ENCODE measurements at places on chromosomes 12 and 14. TPM values are rescaled to one million over a fixed set of nuclear protein-coding genes. Genes with fewer than 3 reads are reported as not detected.
A peak's percentile ranks its signal among the peaks of the same experiment; 100 is the strongest.

DNA sequence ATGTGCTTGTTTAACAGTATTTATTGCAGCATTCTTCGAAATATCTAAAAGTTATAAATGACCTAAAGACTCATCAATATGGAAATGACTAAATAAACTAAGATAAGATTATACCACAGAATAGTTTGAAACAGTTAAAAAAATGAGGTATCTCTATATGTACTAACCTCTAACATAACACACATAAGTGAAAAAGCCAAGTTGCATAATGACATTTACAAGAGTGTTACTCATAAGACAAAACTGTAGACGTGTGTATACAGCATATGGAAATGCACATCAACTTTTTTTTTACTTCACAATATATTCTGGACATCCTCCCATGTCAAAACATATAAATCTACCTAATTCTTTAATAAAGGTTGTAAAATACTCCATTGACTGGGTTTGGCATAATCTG, 22.8 kb downstream of the CPM start:
- DNase-seq = no peak

DNA sequence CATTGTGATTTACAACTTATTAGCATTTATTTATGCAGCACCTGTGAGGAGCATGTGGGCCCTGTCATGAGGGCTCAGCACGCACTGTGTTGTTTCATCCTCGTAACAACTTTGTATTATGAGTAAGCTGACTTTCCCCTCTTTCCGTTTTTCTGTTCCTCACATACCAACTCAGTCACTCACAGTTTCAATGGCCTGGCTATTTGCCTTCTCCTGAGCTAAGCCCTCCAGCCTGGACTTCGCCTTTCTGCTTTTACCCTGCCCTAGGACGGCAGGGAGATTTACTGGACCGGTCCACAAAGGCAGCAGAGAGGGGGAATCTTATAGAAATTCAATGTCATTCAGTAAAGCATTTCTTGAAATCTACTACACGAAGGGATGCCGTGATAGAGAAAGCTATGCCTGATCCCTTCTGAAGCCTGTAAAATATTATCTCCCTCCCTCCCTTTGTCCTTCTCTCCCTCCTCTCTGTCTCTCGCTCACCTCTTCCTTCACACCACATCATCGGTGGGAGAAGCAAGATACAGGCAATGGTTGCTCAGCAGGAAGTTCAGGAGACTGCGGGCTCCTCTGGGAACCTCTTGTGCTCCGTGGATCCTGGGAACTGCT, 219.2 kb upstream of the TBX3 start:
- DNase-seq = no peak

DNA sequence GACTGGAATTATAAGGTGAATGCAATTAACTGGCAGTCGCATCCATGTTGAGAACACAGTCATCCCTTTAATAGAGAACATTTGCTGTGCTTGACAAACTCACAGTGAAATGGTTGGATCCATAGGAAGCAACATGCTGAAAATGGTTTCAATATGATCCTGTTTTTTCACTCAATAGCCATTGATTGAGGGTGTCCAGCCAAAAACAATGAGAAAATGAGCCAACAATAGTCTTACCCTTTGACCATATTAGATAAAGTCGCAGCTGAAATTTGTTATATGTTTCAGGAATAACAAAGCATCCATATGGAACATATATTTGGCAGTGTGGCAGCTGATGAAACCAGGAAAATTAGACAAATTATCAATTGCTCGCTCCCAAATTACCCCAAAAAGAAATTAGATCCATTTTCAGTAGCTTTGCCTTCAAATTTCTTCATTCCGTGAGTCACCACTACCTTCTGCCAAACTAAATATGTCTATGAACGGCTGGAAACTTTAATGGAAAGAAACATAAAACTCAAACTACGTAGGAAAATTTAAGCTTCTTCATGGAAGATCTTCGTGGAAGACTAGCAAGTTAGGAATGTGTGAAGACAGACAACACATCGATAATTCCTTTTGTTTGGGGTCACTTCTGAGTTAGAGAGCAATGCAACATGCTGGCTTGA, 17.4 kb downstream of the IGF1 start:
- DNase-seq = no peak

DNA sequence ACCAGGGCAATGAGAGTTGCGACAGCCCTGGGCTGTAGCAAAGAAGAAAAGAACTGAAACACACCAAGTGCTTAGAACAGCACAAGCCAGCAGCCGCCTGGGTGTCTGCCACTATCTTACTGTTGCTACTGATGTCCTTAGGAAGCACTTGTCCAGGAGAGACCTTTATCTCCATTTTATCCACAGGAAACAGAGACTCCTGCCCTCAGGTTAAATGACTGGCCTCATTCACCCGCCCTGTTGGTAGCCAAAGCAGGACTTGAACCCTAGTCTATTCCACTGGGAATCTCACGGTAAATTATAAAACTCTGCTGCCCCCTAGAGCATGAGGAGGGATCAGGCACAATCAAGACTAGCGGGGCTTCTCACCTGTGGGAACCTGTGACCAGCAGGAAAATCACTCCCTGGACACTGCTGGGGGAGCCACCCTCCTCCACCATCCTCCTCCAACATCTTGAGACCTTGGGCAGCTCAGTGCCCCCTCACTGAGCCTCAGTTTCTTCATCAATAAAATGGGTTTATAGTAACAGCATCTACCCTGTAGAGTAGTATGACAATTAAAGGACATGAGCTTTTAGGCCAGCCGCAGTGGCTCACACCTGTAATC, 20.5 kb upstream of the TESC start:
- DNase-seq = no peak

DNA sequence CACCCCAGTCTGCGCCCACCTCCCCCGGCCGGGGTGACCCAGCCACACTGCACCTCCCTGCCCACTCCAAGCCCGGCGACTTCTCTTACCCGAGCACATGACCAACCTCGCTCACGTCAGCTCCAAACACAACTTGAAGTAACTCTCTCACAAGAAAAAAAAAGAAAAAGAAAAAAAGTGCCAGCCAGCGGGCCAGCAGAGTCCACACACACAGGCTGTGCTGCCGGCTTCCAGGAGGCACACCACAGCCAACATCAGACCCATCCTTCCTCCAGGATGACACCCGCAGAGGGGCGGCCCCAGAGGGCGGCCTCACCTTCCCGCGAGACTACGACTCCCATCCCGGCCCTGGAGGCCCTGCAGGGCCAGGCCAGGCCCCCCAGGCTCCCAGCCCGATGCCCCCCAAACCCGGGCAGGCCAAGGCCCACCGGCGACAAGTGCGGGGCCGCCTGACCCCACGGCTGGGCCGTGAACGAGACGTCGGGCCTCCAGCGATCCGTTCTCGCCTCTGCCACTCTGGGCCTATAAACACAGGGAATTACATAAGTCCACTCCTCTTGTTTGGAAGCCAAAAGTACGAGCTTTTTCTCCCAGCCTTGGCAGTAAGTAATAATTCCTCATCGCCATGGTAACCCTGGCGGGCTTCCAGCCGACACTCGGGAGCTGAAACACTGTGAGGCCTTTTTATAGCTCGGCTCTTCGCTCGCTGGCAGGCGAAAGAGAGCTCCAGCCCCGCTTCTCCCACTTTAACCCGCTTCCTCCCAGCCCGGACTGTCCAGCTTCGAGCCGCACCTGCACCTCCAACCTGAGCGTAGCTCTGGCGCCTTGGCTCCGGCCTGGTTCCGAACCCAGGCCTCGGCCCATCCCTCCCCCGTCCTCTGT, 49.1 kb downstream of the NCOR2 start:
- peak; percentile 89 for DNase-seq

DNA sequence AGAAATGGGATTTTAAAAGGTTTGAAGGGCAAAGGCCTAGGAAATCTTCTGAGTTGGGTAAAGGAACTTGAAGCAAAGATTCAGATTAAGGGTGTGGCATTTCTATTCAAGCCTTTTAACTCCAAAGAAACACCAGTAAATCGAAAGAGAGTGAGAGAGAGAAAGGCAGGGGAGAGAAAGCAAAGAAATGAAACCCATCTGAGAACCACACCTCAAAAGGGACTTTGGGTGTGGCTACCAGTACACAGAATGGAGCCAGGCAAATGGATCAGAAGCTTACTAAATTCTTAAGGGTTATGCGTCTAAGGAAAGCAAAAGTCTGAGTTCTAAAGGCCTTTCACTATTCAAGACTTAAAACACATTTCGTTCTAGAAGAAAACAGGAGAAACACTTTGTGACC, 277.4 kb downstream of the BCL11B start:
- no peak for DNase-seq

DNA sequence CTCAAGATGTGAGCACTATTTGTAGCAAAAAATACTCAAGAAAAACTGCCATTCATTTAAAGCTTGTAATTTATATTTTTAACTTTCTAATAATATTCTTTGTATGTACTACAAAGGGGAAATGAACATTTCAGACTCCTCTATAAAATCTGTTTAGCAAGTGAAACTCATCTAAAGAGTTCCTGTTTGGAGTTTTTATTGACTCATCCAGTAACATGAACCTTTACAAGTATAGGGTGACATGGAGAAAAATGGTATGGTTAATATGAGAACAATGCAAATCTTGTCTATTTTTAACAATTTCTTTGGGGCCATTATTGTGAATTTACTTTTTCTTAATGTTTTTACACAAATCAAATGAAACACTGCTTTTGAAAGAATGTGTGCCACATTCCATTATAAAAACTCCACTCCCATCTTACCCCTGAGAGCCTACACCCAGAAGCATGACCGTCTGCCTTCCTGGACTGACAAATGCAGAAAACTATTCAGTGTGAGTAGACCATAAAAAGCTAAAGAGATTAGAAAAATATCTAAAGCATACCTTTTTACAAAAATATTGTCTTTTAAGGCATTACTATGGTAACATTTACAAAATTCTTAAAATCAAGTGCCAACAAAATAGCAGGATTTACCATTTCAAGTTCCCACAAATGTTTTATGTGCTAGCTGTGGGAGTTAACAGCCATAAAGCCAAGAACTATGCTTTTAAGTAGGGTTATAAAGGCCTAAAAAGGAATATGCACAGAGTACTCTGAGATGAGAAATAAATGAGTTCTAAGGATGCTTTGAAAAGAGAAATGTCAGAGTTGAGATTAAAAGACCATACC, 144.0 kb downstream of the ADAMTS20 start:
- DNase-seq = no peak

DNA sequence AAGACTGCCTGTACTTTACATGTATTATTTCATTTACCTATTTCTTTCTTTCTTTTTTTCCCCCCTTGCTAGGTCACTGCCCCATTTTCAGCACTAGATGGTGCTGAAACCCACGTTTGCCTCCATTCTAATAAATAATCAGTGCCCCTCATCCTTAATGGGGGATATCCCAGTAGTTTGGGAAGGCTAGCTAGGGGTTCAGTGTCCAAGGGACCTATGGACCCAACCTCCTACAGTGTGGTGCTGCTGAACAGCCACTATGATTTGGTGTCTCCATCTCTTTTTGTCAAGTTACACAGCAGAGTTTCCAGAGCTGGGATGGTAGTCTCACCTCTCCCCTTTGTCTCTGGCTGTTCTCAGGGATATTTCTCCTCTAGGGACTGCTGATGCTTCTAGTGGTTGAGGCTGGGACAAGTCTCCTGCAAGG, 6.5 kb upstream of the HCFC2 start:
- no peak for DNase-seq

- DNase-seq = no peak
Observed at GRCh38 chr14:94049625-94050023, 23.5 kb downstream of the OTUB2 start.

DNA sequence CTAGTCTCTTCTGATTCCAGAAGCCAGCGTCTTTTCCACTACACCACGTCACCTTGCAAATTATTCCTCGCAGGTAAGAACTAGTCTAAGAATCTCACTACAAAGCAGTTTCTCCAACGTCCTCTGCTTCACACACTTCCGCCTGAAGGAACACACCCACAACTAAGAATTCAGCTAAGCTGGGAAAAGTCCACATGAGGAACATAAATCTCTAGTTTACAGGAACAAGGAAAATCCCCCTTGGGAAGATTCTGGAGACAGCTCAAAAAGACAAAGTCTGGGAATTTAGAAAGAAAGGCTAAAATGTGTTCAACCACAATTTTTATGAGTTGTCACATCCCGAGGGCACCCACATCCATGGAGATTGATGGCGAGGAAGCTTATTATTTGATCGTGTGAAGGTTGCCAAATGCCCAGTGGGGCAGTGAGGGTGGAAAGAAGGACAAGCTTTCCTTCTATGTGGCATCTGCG, 780.2 kb upstream of the TBX3 start:
- DNase-seq = no peak

- DNase-seq = no peak
Observed at GRCh38 chr12:5718680-5719079, 226.4 kb downstream of the ANO2 start.

DNA sequence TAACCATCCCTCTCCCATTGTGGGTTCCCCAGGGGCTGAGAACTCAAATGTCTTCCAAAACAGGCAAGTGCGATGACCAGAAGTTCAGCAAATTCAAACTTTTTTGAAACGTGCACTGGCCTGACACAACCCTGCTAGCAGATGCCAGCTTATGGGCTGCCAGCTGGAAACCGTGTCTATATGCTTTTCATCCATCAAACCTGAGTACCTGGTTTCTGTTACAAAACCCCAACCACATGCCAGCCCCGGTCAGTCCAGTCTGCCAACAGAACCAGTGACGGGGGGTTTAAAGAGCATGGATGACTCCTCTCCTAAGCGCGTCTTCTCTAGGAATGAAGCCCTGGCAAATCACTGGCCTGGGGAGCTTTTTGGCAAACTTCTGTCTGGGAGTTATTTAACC, 189.7 kb downstream of the TTC7B start:
- no peak for DNase-seq

DNA sequence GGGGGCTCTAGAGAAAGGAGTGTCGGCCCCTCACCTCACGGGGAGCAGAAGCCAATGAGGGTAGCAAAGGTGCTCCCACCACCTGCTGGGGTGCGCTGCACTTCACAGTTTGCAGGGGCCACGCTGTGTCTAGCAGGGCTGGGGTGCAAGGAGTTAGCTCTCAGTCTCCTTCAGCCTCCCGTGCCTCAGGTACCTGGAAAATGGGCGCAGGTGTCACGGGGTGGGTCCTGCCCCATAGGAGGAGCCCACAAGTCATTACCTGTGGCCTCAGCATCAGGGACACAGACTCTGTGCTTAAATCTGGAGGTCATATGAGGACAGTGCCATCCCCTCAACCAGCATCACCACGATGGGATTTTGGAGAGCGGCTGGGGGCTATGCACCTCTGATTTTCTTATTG, 326.7 kb downstream of the ADGRD1 start:
- no peak for DNase-seq

- DNase-seq = no peak
Observed at GRCh38 chr12:121860257-121860656, 1.6 kb upstream of the HPD start.

GRCh38 chr12:18361433-18361832, 100.1 kb downstream of the PIK3C2G start:
- no peak for DNase-seq

The SLC2A14 gene
- total RNA-seq = under 0.01 TPM

The TTC7B gene
- total RNA-seq = 10.6 TPM

The PTPRB gene
- 4.5 TPM for total RNA-seq

The KRT80 gene
- not detected for total RNA-seq

The BCL2L14 gene
- total RNA-seq = not detected

The WNT1 gene
- total RNA-seq = not detected

The PGAM5 gene
- total RNA-seq = 31.0 TPM

The GPR132 gene
- 1.2 TPM for total RNA-seq

The EFCAB11 gene
- 5.3 TPM for total RNA-seq
